ENCODE measurements at places on chromosomes 2 and 18.

DNA sequence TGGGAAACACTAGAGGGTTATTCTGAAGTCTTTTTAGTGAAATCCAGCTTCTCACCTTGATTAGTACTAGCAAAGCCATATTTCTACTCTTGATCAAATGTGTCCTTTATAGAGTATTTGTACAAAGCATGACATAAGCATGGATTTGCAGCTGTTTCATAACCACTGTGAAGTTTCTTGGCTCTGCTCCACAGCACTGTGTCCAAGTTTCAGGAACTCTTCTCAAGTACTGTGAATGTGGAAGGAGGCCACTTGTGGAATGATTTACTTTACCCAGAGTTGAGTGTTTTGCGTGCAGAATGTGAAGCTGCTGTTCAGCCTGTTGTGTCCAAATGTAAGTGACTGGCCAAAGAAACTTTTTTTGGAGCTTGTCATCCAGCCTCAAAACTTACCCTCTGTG is 16.2 kb upstream of the MAPRE2 start:
- DNase-seq: no peak

- no peak for DNase-seq
Measured at GRCh38 chr18:12839057-12839525, 44.9 kb downstream of the PTPN2 start.

DNA sequence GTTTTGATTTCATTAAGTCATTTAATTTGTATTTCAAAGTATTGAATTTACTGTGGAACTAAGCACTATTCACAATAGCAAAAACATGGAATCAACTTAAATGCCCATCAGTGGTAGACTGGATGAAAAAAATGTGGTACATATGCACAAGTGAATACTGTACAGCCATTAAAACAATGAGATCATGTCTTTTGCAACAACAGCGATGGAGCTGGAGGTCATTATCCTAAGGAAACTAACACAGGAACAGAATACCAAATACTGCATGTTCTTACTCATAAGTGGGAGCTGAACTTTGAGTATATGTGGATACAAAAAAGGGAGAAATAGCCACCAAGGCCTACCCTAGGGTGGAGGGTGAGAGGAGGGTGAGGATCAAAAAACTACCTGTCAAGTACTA is 164.4 kb downstream of the BABAM2 start:
- no peak for DNase-seq

DNA sequence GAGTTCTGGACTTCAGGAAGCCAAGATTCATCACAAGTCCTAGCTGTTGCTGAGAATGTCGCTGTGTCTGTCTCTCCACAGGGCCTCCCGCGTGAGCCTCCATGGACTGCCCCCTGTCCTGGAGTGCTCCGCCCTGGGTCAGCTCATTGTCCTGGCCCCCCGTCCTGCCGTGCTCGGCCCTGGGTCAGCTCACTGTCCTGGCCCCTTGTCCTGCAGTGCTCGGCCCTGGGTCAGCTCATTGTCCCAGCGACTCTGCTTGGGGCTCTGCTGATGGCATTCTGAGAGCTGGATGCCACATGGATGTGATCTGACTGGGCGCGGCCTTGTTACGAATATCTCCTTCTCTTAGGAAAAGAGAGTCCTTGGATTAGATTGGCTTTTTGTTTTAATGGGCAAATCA is 78.5 kb downstream of the EIPR1 start:
- DNase-seq: no peak

GRCh38 chr2:190815226-190815625 is 65.4 kb upstream of the GLS start:
- DNase-seq: no peak

GRCh38 chr18:12391487-12392165 is 14.6 kb upstream of the AFG3L2 start:
- DNase-seq: peak; percentile 59

- peak; percentile 50 for DNase-seq
Measured at GRCh38 chr2:64766841-64767669, 113.3 kb upstream of the SERTAD2 start.

DNA sequence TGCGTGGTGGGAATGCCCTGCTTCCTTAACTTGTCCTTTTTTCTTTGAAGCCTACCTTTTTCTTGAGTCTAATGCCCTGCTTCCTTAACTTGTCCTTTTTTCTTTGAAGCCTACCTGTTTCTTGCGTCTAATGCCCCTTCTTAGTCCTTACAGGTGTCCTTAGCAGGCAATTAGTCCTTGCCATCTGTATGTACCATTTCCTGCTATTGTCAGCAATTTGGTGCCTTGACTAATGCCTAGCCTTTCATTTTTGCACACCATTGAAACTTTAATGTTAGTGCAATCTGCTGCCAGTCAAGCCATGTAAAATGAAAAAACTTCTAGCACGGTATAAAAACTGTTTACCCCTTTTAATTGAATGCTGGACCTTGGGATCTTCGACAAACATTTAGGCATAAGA is 4.3 kb downstream of the KDM3A start:
- no peak for DNase-seq

- DNase-seq: no peak
Measured at GRCh38 chr2:217075268-217076057, 215.6 kb upstream of the TNP1 start.

DNA sequence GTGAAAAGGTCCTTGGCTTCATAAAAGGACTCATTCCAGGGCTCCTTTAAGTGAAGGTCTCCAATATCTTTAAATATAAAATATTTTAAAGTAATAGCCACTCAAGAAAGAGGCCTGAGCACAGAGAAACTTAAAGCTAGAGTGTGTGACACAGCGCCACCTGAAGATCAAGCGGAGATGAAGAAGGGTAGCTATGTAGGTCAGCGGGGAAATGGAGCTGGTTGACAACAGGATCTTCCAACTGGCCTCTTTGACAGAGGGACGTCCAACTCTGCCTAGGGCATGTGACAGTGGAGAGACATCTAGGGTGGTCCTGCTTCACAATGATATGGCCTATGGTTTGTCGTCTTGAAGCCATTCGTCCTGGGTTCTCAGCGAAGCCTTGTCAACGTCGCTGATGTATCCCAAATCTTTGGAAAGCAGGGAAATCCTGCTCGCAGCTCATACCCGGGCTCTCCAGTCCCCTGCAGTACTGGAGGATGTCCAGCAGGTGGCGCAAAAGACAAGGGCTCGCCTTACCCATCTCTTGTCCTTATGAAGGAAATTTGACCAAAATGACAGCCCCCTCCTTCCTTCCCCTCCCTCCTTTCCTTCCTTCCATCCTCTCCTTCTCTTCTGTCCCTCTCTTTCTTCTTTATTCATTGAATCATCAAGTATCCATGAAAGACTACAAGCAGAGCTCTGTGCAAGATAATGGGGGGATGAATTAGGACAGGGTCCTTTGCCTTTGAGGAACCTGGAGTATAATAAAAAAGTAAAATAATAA is 59.6 kb downstream of the LONRF2 start:
- peak; percentile 32 for DNase-seq

DNA sequence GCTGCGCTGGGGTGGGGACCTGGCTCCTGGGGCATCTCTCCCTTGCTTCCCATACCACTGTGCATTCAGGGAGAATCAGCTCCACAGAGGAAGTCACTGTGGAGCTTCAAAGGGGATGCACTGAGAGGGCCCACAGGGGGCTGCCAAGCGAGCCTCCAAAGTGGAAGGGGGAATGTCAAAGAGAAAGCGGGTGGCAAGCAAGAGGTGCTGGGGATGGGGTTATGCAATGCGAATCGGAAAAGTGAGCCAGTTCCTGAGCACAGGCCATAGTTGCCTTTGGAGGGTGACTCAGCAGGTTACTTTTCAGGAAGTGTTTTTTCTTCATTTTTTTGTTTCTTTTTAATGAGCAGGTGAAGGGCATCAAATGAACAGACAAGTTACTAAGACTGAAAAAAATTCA is 17.6 kb downstream of the PMAIP1 start:
- no peak for DNase-seq

DNA sequence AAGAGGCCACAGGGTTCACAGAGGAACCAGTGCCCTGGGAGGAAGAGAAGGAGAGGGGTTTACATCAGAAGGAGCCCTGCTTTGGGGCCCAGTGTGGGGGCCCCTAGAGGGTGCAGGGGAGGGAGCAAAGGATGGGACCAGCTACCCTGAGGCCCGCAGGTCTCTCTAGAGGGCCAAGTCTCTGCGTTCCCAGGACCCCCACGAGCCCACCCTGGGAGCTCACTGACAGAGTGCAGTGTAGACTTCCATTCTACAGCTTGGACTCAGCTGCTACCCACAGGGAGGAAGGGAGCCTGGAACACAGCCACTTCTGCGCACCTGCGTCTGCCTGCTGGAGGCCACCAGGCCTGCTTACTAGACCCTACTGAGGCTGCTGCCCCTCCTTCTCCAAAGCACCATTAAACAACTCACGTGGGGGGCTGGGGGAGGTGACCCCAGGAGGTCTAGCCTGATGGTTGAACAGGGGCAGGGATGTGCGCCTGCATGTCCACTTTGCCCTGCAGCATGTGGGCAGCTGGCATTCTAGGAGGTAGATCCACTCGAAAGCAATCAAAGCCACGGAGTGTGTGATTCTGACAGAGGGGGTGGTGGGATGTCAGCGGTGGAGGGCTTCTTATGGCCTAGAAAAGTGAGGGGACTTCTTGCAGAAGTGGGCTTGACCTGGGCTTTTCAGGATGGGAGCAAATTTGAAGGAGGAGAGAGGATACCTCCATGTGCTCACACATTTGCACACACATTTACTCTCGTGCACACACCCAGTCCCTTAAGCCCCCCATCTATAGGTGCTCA is 90.2 kb downstream of the ZFP36L2 start:
- DNase-seq: no peak

DNA sequence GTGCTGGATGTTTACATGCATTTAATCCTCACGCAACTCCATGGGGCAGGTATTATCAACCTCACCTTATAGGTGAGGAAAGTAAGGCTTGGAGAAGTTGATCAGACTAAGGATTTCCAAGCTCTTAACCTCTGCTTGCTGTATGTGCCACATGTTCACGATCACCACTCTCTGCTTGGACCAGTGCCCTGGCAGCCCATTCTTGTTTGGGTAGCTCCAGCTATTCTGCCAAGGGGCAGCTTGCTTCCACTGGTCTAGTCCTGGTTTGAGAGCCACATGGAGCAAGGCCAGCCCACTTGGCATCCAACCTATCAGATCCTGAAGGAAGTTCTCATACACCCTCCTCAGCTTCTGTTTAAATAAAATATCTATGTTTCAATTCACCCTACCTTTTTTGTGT is 14.3 kb downstream of the PLB1 start:
- no peak for DNase-seq

- DNase-seq: no peak
Measured at GRCh38 chr2:234945339-234945873, 6.4 kb upstream of the SH3BP4 start.

- DNase-seq: no peak
Measured at GRCh38 chr18:58135183-58135641, 91.2 kb downstream of the NEDD4L start.

GRCh38 chr2:119076713-119077112 is 81.8 kb downstream of the C1QL2 start:
- no peak for DNase-seq

- no peak for DNase-seq
Measured at GRCh38 chr2:46299365-46300263, 2.4 kb downstream of the EPAS1 start.

- DNase-seq: peak; percentile 87
Measured at GRCh38 chr18:35343936-35344735, at the start of gene ZNF24. Gene ZNF24, minus strand, starts transcription at chr18:35344420. Its CDS starts 3,770 bp downstream, at chr18:35340650.

DNA sequence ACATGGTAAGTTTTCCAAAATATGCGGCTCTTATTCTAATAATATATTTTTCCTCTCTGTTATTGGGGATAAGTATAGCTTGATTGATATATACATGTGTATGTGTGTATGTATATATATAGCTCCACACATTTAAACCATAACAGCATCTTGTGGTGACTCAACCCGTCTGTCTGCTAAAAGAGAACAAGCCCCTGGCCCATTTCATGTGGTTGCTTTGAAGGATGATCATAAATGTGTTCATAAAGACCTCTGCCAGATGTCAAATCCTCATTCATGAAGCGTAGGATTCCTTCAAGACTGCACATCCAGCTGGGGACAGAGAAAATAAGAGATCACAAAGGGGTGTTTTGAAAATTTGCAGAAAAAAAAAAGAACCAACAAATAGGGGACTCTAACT is 79.3 kb downstream of the RHOB start:
- DNase-seq: no peak

GRCh38 chr2:146068051-146068450 is 1548.1 kb upstream of the ZEB2 start:
- no peak for DNase-seq

GRCh38 chr18:77632758-77633157 is 383.1 kb downstream of the GALR1 start:
- DNase-seq: no peak

- no peak for DNase-seq
Measured at GRCh38 chr18:37282386-37283037, 283.1 kb downstream of the CELF4 start.

- DNase-seq: peak; percentile 19
Measured at GRCh38 chr2:12718015-12718671, 1.4 kb downstream of the TRIB2 start.

DNA sequence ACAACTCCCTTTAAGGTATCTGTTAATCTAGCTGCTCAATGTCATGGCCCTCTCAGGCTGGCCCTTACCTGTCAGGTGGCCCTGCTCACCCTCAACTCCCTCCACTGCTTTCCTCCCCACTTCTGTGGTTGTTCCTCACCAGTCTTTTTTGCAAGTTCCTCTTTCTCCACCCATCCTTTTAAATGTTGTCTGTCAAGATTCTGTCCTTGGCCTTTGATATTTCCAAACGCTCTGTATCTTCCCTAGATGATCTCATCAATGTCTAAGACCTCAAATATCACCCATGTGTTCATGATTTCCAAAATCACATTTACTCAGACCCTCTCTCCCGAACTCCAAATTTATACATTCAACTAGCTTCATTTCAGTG is 3.5 kb downstream of the PTPN2 start:
- DNase-seq: no peak

DNA sequence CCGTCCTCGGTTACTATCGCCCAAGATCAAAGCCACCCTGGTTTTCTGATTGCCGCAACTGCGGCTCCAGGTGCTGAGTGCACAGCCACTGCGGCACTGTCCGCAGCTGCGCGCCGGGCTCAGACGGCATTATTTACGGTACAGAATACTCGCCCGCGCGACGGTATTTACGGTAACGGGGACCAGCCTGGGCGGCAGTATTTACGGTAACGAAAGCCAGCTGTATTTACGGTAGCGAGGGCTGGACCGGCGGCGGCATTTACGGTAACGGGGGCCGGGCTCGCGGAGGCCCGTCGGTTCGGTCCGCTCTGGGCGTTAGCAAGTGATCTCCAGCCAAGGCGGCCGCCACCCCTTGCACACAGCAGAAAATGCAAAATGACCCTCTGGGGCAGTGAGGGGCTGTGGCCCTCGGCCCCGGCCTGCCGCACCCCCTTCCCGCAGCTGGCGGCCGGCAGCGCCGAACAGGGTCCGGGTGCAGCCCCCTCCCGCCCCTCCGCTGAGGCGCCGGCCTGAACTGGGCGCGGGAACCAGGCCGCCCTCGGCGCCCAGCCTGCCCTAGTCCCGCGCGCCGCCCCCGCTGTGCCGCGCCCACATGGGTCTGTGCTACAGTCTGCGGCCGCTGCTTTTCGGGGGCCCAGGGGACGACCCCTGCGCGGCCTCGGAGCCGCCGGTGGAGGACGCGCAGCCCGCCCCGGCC is at the start of gene GNAL:
GNAL (plus strand) TSS at position 293 of the 697 bp plus-strand sequence; CDS start at position 593, 300 bp downstream.
- DNase-seq: peak; percentile 19

- DNase-seq: no peak
Measured at GRCh38 chr2:130185436-130185835, 3.4 kb downstream of the MZT2B start.

GRCh38 chr2:18501156-18501555 is 59.3 kb downstream of the RDH14 start:
- DNase-seq: no peak

GRCh38 chr18:50707855-50708469 is 111.9 kb downstream of the MRO start:
- DNase-seq: no peak

- DNase-seq: peak; percentile 27
Measured at GRCh38 chr2:96260387-96261260, 5.2 kb downstream of the TMEM127 start.

GRCh38 chr2:10798783-10799182 is 13.8 kb downstream of the PDIA6 start:
- no peak for DNase-seq
